ENCODE measurements at places on chromosomes 13 and 19. TPM values are rescaled to one million over a fixed set of nuclear protein-coding genes. Genes with fewer than 3 reads are reported as not detected.

The ZNF556 gene
- not detected for total RNA-seq

The CCL25 gene
- not detected for total RNA-seq

The PSG3 gene
- 0.64 TPM for total RNA-seq

The LINGO3 gene
- not detected for total RNA-seq

The GSX1 gene
- total RNA-seq = not detected

The NPAS1 gene
- 0.37 TPM for total RNA-seq

The WASF3 gene
- total RNA-seq = 4.7 TPM

The KLF12 gene
- total RNA-seq = 5.9 TPM

The SIGLEC5 gene
- not detected for total RNA-seq

The DAND5 gene
- total RNA-seq = not detected

The MTUS2 gene
- total RNA-seq = 0.02 TPM

The CBARP gene
- total RNA-seq = 4.4 TPM

The ICAM1 gene
- 88.4 TPM for total RNA-seq

The POMP gene
- total RNA-seq = 238 TPM

The ZNF497 gene
- total RNA-seq = 1.5 TPM

The CD209 gene
- total RNA-seq = not detected

The THSD8 gene
- total RNA-seq = not detected

The CACNA1A gene
- 3.2 TPM for total RNA-seq

Data from M059J (cell line).